ENCODE measurements at places on chromosomes 1 and 21.

DNA sequence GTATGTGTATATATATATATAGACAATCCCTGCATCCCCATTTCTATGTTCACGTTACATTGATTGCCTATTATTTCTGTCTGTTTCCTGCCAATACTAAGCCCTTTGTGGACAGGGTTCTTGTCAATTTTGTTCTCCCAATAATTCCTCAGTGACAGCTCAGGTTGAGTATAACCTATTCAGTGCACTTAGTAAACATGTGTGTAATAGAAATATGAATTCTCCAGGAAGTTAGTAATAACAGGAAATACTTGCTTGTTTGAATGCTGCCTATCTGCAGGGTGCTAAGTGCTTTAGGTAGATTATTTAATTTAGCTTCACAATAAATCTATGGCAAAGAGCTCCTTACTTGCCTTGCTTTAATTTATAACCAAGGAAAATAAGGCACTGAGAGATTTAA is 52.8 kb upstream of the PTGFR start:
- DNase-seq: no peak

DNA sequence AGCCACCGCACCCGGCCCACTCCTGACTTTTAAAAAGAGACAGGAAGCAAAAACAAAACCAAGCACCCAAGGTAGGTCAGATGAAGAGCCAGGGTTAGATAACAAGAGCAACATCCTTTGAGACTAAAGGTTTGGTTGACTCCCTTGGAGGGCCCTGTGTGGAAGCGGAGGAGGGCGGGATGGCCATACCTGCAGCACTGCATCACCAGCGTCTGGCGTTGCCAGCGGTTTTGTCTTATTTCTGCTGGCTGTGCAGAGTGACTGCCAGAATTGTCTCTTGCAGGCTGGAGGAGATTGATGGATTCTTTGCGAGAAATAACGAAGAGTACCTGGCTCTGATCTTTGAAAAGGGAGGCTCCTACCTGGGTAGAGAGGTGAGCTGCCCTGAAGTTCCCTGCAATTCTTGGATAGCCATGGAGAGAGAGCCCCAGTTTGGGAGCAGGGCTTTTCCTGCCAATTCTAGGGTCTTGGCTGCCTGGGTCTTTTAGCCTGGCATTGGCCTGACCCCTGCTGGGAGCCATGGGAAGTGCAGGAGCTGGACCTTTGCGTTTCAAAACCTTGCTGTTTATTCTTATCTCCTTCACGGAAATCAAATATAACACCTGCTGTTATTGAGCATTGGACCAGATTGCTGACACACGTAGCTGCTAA is 24.0 kb downstream of the QSOX1 start:
- peak; percentile 54 for DNase-seq

DNA sequence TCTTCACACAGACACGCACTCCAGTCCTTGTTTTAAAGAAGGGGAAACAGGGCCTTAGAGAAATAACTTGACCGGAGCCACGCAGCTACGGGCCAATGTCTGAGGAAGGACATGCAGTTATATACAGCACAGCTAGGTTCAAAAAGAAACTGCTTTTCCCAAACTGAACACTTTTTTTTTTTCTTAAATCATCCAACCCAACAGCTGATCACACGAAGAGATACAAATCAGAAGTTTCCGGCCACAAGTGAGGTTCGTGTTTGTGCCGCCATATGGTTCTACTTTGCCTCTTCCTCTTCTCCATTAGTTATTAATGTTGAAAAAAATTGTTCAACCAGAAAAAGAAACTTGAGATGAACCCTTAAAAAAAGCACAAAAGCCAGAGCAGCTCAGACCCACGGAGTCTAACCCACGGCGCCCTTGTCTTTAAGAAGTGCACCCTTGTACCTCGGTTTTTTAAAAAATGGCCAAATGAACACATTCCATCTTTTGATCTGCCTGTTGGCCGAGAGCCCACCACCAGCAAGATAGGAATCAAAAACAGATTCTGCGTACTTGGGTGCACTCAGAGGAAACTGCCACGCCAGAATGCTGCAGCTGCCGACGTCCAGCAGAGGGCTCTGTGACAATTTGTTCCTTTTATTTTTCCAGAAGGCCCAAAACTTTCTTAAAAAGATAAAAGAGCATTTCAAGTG is 78.9 kb downstream of the SLC66A1 start:
- peak; percentile 54 for DNase-seq

DNA sequence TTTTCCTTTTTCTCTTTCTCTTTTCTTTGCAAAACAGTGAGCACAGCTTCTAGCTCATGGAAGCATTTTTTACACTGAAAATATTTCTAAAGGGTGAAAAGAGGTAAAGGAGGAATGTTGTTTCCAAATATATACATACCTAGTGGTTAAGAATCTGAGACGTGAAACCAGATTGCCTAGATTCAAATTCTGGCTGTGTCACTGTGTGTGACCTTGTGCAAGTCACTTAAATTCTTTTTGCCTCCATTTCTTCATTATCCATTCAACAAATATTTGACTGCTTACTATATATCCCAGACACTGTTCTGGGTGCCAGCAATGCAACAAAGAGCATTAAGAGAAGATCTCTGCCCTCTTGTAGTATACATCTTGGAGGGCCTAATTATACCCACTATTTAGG is 53.3 kb downstream of the ZFYVE9 start:
- DNase-seq: no peak

- no peak for DNase-seq
Measured at GRCh38 chr21:44762221-44763049, 39.2 kb downstream of the UBE2G2 start.

- DNase-seq: no peak
Measured at GRCh38 chr1:12424087-12424529, 193.9 kb downstream of the DHRS3 start.

- no peak for DNase-seq
Measured at GRCh38 chr1:16354619-16355018, 2.3 kb upstream of the FBXO42 start.

DNA sequence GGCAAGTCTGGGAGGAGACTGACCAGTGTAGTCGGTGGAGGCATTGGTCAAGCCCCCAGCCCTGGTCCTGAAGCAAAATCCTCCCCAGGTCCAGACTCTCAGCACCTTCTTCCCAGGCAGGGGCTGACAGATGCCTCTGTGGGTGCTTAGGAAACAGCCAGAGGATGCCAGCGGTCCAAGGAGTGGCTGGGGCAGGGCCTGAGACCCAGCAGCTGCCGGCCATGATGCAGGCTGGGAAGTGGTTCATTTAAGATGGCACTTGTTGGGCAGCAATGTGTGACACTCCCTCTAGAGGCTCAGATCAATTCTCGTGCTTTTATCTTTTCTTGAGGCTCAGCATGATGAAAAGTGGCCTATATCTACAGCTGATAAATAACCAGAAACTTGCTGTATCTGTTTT is 165.0 kb upstream of the VAMP3 start:
- DNase-seq: no peak

DNA sequence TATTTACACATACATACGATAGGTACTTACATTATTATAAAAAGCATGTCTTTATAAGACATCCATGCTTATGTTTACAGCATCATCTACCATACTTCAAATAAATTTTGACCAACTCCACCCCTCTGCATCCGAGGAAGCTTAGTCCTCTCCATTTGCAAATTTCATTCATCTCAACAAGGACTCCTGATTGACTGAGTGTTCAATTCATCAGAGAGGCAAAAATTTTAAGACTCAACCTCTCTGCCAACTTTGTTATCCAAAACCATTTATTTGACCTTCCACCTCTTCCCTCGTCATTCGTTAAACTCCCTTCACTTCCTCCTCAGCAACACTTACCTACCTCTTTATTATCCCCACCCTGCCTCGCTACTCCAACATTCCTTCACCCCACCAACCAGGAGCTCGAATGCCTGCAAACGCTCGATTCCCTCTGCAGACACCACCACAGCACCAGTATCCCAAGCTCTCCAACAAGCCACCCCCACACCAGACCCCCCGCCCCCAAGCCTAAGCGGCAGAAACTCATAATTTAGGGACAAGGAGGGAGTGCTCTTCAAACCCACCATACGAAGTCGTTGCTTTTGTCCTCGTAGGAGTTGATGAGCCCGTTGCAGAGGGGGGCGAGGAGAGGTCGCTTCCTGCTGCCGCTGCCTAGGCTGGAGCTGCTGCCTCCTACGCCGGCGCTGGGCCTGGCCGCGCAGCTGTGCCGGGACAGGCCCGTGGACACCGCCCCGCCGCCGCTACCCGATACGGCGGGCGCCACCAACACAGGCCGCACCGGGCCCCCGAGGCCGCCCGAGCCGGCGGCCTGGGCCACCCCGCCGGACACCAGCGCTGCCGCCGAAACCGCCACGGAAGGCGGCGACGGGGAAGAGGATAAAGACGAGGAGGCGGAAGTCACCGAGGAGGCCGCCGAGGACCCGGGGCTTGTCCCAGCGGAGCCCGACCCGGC is 803 bp downstream of the COP1 start:
- DNase-seq: peak; percentile 55

DNA sequence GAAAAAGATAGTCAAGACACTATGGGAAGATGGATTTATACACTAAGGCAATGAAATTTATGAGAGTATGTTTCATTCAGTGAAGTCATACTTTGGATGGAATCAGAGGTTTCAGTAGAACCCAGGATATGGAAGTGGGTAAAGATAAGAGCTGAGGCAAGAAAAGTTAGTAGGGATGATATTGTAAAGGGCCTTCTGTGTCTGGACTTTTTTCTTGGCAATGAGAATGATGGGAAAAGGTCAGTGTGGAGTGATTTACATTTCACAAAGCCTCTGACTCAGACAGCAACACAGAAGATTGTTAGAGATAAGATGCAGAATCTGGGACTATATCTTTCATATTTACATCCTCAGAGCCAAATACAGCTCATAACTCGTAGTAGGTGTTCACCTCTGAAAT is 32.1 kb downstream of the SH3BGR start:
- DNase-seq: no peak

- DNase-seq: no peak
Measured at GRCh38 chr21:43872531-43873197, 7.6 kb downstream of the AGPAT3 start.
